ENCODE measurements at places on chromosomes 6 and 20. TPM values are rescaled to one million over a fixed set of nuclear protein-coding genes. Genes with fewer than 3 reads are reported as not detected.

CPXM1 gene
- total RNA-seq = not detected

GATA5 gene
- total RNA-seq = 0.75 TPM

ASIP gene
- total RNA-seq = not detected

ZNF831 gene
- not detected for total RNA-seq

BPIFB3 gene
- total RNA-seq = not detected

GLP1R gene
- total RNA-seq = not detected

DEFB125 gene
- total RNA-seq = not detected

CRYBG1 gene
- 0.70 TPM for total RNA-seq

VSX1 gene
- total RNA-seq = 0.79 TPM

CTCFL gene
- not detected for total RNA-seq

Data from A549 treated with Mapracorat at 1 μM for 4 hours (cell line).